Hepatic stellate cell (primary cell): ENCODE measurements at places on chromosomes 13 and 19.

DNA sequence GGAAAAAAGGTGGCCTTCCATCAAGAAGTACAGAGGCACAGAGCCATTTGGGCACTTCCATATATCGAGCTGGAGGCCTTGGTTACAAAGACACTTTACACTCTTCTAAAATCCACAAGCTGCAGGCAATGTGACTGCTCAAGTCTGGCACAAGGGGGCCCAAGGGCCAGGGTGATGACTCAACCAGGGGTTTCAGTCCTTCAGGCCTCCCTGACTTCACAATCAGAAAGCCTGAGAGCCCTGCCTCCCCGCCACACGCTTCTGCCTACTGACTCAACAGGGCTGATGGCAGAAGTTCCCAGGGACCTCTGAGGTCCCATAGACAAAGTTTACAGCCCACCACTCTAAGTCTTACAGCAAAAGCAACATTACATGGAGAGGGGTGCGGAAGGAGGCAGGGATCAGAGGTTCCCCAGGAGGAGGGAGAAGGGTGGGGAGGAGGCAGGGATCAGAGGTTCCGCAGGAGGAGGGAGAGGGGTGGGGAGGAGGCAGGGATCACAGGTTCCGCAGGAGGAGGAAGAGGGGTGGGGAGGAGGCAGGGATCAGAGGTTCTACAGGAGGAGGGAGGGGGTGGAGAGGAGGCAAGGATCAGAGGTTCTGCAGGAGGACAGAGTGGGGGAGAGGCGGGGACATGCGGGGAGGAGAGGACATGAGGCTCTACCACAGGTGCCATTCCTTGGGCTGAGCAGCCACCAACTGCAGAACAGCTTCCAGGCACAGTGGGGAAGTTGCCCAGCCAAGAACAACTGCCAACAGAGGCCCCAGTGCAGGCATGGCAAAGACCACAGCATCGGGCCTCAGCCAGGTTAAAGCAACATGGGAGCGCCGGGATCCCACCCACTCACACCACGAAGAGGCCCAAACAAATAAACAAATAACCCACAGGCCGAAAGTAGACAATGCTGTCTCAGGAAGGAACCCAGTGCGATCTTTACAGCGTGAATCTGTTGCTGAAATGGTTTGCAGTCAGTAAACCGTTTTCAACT, 52.0 kb downstream of the SLC7A1 start:
- DNase-seq: peak; percentile 19

DNA sequence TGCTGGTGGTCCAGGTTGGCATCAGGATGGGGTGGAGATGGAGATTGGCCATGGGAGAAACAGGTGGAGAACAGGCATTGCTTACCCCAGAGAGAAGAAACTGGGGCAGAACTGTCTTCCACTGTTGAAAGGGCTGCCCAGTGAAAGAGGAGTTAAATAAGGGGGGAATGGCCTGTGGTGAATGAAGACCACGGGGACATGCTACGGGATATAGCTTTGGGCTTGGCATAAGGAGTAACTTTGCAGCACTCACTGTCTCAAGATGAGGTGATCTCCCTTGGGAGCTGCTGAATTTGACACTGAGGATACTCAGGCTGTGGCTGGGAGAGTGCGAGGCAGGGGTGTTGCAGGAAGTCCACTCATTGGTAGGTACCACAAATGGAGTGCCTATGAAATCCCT, 10.6 kb upstream of the GPR18 start:
- DNase-seq: no peak

DNA sequence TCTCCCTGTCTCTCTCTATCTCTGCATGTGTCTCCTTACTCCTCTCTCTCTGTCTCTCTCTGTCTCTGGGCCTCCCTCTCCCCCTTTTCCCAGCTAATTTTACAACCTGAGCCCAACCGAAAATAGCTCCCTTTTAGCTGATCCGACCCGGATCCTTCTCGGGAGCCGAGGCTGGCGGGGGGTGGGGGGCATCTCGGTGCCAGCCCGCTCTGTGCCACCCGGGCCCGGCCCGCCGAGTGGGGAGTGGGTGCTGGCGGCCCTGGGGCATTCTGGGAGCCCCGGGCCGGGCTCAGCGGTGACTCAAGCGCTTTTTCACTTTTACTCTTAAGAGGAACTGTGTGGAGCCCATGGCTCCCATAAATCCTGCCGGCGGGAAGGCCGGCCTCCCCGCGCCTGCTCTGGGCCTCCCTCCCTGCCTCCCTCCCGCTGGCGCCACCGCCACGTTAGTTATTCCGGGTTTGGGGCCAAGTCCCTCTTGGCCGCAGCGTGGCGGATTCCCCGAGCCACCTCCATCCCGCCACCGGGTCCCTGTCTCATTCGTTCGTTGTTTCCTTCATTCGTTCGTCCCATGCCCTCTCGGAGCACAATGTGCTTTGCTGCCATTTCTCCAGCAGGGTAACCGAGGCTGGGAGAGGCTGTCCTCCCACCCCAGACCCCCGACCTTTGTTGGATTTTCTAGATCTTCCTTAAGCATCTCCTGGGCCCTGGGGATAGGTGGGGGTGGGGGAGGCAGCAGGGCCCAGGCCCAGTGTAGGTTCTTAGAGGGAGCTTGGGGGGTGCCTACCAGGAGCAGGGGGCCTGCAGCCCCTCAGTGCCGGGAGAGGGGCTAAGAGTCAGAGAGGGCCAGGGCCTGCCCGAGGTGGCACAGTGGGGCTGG, 3.2 kb downstream of the NFIC start:
- peak; percentile 82 for DNase-seq

- DNase-seq: no peak
These were observed 338.7 kb downstream of the IRS2 start for GRCh38 chr13:109447667-109448066.

- DNase-seq: no peak
These were observed 239.6 kb downstream of the LHFPL6 start for GRCh38 chr13:39363382-39363772.

- no peak for DNase-seq
These were observed 161.6 kb downstream of the KDM4B start for GRCh38 chr19:5130371-5131030.

- no peak for DNase-seq
These were observed 174.0 kb upstream of the LSM14A start for GRCh38 chr19:33998302-33998701.

DNA sequence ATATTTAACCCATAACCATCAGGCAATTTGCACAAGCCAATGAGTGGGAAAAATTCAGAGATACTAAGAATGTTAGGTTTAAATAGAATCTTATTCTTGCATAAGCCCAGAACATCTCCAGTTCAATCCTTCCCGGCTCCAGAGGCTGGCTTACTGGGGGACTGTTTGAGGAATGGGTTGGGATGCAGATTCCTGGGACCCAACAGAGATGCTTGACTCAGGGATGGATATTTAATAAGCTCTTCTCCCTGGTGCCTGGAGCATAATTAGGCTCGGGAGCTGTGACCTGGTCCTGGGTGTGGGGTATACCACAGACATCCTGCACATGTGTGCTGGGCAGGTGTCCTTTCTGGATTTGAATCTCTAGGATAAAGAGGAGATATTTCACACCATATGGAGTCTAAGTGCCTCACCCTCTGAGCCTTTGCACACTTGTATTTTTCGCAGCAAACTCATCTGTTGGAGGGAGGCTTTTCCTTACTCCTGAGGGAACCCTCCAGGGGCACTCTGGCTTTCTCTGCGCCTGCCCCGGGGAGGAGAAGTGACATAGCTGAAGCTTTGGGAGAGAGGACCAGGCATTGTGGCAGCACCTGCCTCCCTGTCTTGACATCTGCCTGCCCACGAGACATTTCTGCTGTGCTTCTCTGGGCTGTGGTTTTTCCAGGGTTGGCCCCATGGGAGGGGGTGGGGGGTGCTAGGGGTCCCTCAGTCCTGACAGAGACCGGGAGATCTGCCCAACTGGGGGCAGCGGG, 36.1 kb upstream of the ANKRD10 start:
- no peak for DNase-seq

DNA sequence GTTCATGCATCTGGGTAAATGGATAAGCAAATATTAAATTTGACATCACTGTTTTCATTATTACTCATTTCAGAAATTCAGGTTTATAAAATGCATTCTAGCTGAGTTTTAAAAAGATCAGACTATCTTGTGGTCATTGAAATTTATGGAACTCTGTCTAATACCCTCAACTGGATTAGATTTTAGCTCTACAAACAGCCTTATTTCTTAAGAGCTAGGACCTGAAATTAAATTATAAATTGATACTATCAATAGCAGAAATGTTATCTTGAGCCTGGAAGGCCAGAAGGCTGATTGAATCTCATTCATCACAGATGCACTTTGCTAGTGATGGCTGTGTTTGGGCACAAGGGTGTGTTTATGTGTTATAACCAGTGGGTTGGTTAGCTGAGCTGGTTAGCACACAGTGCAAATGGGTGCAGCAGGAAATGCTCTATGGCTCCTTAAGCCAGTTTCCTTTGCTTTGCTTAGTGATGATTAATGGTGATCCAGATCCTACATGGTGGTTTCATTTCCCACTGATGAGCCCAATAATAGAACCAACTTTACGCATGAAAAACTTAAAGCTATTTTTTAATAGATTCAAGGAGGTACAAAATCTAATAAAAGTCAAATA, 310.8 kb upstream of the KLF12 start:
- no peak for DNase-seq

GRCh38 chr19:49126575-49126974, 7.2 kb downstream of the PPFIA3 start:
- no peak for DNase-seq

- DNase-seq: no peak
These were observed 628.8 kb downstream of the SLITRK6 start for GRCh38 chr13:85170372-85170771.

DNA sequence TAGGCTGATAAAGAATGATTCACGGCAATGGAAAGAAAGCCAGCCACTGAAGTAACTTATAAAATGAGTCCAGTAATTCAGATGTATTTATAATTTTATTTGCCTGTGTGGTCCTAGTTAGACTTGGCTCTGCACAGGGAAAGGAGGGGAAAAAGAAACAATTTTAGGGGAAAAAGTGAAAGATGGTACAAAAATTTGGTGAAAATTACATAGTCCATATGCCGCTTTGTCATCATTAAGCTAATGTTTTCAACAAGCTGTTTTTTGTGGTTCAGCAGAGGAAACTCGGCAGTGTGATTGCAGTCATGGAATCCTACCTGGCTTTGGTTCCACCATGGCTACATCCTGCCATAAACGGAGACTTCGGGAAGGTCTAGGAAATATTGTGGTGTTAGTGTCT, 301.9 kb downstream of the ATP8A2 start:
- no peak for DNase-seq
